ENCODE measurements at places on chromosomes 3 and 15.

- no peak for DNase-seq
Measured at GRCh38 chr3:171350364-171350763, 109.8 kb downstream of the TNIK start.

DNA sequence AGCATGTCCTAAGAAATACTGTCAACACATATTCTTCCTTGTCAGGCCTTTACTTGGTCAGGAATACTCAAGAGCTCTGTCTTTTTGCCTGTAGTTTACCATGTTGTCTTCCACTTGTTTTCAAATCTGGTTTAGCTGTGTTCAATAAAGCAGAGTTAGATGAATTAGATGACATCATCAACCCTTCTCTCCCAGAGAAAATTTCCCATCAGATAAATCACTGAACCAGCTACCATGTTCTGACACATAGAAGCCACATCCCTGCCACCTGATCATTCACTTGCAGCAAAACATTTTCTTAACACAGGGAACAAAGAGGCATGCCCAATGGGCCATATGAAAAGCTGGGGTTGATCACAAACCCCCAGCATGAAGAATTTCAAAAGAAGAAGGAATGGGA lies 42.1 kb downstream of the TERC start:
- DNase-seq = no peak

DNA sequence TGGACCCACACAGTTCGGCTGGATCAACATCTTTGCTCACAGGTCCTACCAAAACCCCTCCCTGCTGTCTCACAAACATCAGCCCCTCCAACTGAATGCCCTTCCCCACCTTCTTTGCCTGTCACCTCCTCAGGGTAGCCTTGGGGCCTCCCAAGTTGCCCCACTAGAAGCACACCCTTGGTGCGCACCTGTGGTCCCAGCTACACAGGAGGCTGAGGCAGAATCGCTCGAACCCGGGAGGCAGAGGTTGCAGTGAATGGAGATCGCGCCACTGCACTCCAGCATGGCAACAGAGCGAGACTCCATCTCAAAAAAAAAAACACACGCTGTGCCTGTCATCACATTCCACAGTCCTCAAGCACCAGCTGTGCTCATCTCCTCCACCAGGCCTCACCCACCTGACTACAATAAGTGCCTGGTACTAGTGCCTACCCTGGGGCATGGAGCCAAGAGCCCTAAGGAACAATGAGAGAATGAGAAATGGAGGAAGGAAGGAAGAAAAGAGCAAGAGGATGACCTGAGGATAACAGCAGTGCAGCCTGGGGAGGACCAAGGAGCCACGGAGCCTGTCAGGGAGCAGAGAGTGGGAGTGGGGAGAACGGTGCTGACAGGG lies 26.0 kb downstream of the RPN1 start:
- DNase-seq = no peak

DNA sequence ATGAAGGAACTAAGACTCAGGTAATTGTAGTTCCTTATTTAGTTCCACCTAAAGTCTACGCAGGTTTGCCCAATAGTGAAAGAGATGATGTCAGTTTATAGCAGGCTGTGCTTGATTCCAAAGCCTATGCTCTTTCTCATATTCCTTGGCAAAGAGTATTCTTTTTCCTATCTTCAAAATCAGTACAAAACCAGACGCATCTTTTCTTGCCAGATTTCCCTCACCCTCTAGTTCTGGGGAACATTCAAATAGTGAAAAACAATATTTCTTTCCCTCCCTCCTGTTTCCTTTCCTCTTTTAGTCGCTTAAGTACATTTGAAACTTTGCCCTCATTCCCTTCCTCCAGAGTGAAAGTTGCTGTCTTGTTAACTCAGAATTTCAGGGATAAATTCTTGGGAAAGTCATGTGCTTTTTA lies 134.6 kb upstream of the PDZRN3 start:
- no peak for DNase-seq

GRCh38 chr3:142148044-142148791 lies 1.1 kb downstream of the TFDP2 start:
- no peak for DNase-seq

GRCh38 chr3:131222599-131222998 lies 159.0 kb upstream of the NUDT16 start:
- DNase-seq = no peak

Measured in inflammatory macrophage (primary cell).